ENCODE measurements at places on chromosomes 1 and 21. TPM values are rescaled to one million over a fixed set of nuclear protein-coding genes. Genes with fewer than 3 reads are reported as not detected.

Gene NEGR1
- 1.7 TPM for total RNA-seq

Gene SLC25A24
- 33.4 TPM for total RNA-seq

Gene G0S2
- 723 TPM for total RNA-seq

GRCh38 chr1:24857507-24858133 is 72.5 kb downstream of the RUNX3 start:
- H3K27ac ChIP-seq: no peak overlapping the region
- peaks cover 11% of the 10 kb centered on the region for H3K4me1 ChIP-seq
- H3K36me3 ChIP-seq: no peaks in the 10 kb centered on the region
- H3K27me3 ChIP-seq: no peaks in the 10 kb centered on the region
- no peak overlapping the region for H3K4me3 ChIP-seq
- DNase-seq: no peak

DNA sequence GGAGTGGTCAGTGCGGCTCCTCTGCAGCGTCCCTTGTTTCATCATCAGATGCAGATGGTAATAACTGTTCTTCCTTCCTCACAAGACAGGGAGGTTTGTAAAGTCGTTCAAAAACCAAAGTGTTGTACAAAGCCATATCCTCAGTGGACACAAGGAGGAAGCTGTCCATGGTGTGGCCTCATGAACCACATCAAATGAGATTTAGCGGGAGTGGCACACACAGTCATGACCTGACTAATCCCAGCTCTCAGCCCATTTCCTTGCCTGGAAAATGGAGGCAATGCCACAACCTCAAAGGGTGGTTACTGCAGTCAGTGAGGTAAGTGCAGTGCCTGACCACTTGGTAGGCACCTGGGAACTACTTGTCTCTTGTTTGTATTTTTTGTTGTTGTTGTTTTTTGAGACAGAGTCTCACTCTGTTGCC is 13.4 kb downstream of the ENTREP3 start:
- no peak overlapping the region for H3K4me3 ChIP-seq
- H3K27ac ChIP-seq: no peak overlapping the region

GRCh38 chr1:190172651-190173430 is 304.8 kb downstream of the BRINP3 start:
- H3K36me3 ChIP-seq: no peaks in the 10 kb centered on the region
- no peak overlapping the region for H3K27ac ChIP-seq
- H3K4me1 ChIP-seq: peaks cover 31% of the 10 kb centered on the region
- H3K27me3 ChIP-seq: no peaks in the 10 kb centered on the region

GRCh38 chr1:192627901-192628300 is 8.0 kb upstream of the RGS13 start:
- peaks cover 23% of the 10 kb centered on the region for H3K4me1 ChIP-seq
- no peak for DNase-seq
- H3K36me3 ChIP-seq: no peaks in the 10 kb centered on the region
- no peaks in the 10 kb centered on the region for H3K27me3 ChIP-seq
- no peak overlapping the region for H3K4me3 ChIP-seq

DNA sequence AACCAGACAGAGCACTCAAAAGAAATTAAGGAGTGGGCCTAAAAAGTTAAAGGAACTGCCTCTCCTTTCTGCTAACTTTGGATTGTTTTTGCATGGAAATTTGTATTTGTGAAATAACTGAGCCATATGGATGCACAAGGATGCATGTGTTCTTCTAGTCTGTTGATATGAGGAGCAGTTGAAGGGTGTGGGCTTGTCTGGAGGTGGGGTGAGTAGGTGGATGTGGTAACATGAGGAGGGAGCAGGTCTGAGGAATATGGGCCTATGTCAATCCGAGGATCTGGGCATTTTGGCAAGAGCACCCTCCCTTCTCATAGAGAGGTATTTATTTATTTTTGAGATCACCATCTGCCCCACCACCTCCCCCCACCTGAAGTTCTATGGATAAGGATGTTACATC is 13.4 kb downstream of the CACNA1E start:
- no peak overlapping the region for H3K27ac ChIP-seq
- H3K4me3 ChIP-seq: no peak overlapping the region
- H3K4me1 ChIP-seq: no peaks in the 10 kb centered on the region
- no peak for DNase-seq
- H3K36me3 ChIP-seq: no peaks in the 10 kb centered on the region

All from PC-3 (cell line).